ENCODE measurements at places on chromosomes 7 and 10.

DNA sequence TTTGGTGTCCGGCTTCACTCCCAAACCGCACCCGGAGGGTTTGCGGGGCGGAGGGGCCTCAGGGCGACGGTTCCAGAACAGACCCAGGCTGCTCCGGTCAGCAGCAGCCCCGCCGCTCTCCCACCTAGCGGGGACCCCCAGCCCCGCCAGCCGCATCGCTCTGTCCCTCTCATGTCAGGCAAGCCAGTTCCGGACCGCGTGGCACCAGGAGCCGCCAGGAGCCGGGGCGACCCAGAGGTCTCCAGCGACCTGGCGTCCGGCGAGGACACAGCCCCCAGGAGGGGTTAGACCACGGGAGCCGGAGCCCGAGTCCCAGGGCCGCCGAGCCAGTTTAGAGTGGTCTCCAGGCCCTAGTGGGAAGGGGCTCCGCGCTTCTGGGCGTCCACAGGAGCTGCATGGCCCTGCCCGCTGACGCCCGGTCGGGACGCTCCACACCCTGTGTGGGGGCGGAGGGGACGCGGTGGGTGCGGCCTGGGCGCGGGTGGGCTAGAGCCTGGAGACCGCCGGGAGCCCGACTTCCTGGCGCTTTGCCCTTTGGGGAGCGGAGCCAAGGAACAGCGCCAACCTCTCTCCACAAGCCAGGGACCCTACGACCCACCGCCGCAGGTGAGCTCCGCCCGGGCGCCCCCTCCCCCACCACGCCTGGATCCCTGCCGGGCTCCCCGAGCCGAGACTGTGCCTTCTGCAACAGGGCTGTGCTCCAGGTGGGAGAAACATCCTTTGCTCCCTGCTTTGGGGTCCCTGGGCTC lies 43.4 kb downstream of the ZNF117 start:
- peak; percentile 43 for DNase-seq

GRCh38 chr7:11452476-11452875 lies 379.5 kb downstream of the THSD7A start:
- no peak for DNase-seq

GRCh38 chr10:79438021-79438698 lies 7.3 kb downstream of the ZCCHC24 start:
- DNase-seq, result no peak

GRCh38 chr7:125355899-125356298 lies 426.3 kb upstream of the POT1 start:
- peak; percentile 80 for DNase-seq

- DNase-seq, result no peak
Measured at GRCh38 chr10:69895759-69896158, 94.1 kb downstream of the COL13A1 start.

- no peak for DNase-seq
Measured at GRCh38 chr10:4033341-4033896, 248.4 kb upstream of the KLF6 start.

- DNase-seq, result peak; percentile 5
Measured at GRCh38 chr10:14378387-14378960, 47.8 kb upstream of the FRMD4A start.

- DNase-seq, result peak; percentile 20
Measured at GRCh38 chr10:29554660-29555059, 80.1 kb downstream of the SVIL start.

DNA sequence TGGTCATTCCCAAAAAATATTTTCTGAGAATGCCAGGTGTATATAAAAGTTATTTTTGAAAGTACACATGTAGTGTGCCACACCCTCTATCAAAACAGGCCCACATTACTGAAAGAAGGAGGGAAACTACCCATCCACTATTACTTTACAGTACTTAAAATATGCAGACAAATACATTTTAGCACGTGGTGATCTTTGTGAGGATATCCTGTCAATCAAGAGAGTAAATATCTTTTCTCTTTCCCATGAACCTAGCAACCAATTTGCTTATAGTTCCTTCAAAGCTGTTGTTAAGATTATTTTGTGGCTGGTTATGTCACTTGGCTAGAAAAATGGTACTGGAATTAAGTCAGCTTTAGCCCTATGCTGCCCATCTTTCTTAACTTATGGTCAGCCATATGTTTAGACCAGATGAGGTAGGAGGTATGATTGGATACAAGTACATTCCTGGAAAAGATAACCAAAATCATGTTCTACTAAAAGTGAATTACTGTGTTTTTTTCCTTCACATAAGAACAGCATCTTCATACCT lies 70.1 kb downstream of the AUTS2 start:
- no peak for DNase-seq

DNA sequence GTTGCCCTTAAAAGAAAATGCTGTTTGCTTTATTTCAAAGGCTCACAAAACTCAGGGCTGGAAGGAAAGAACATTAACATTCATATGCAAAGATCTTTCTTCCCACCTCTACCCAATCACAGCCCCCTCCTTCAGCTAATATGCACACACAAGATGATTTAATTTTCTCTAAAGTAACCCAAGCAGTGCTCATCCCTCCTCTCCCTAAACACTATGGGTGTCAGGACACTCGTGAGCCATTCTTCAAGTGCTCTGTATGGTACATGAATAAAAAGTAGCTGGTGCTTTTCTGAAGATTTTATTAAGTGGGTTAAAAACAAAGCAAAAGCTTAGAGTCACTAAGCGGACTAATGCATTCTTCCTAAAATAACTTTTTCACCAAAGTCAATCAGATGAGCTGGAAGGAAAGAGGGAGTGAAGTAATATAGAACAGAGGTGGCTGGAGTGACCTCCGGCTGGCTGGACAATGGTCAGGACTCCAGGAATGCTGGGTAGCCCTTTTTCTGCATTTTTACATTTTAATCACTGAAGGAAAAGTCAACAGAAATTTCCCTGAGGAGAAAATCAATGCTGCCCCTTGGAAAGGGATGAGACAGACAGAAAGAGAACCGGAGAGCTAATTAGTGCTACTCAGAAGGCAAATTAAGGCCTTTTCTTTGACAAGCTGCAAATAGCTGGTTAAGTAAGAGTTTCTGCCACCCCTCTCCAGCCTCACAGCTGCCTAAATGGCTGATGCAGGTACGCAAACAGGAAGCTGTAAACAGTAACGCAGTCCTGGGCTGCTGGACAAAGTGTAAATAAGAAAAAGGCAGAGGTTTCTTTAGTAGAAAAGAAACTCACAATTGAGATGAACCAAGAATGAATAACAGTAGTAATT lies 6.6 kb downstream of the DGKI start:
- no peak for DNase-seq

All from hematopoietic multipotent progenitor cell treated with erythropoietin and hydrocortisone succinate and interleukin-3 and kit ligand, for 4 days (in vitro differentiated cells).